Smooth muscle cell of the umbilical artery (primary cell): ENCODE measurements at places on chromosomes 7 and 10. TPM values are rescaled to one million over a fixed set of nuclear protein-coding genes. Genes with fewer than 3 reads are reported as not detected.

The GTPBP10 gene
- 16.9 and 22.6 TPM in 2 replicates for total RNA-seq

The SCIN gene
- total RNA-seq = 6.2 and 11.3 TPM in 2 replicates

The PI4K2A gene
- 25.5 and 28.0 TPM in 2 replicates for total RNA-seq

The CCDC172 gene
- not detected in 2 replicates for total RNA-seq

The FAM241B gene
- 0.89 and 1.3 TPM in 2 replicates for total RNA-seq

The CTTNBP2 gene
- total RNA-seq = 0.78 TPM in 1 of 2 replicates, not detected in the other

The TMEM236 gene
- under 0.01 and 0.23 TPM in 2 replicates for total RNA-seq
